ENCODE measurements at places on chromosomes 4 and X.
A peak's percentile ranks its signal among the peaks of the same experiment; 100 is the strongest.

- DNase-seq: no peak
Measured at GRCh38 chr4:176034499-176034898, 31.1 kb upstream of the WDR17 start.

- no peak for DNase-seq
Measured at GRCh38 chr4:13612569-13612968, 15.0 kb downstream of the BOD1L1 start.

DNA sequence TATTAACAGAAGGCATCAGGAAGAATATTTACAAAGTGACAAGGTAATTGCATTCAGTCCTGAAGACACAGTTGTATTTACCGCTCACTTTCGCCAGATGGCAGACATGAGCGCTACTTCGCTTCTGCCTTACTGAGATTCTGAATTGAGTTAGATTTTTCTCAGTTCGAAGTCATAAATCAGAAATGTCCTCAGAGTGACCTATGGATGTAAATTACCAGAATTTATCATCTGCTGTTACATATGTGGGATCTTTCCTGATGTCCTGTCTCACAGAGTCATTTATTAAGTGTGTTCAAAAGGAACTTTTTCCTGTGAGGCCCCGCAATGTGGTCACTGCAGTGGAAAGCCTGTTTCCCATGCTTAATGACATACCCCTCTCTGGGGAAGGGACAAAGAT, 97.3 kb upstream of the DCLK2 start:
- peak; percentile 5 for DNase-seq

- no peak for DNase-seq
Measured at GRCh38 chr4:124018383-124019317, 622.1 kb downstream of the SPRY1 start.
